Stimulated activated CD4-positive, alpha-beta T cell treated with anti-CD3 and anti-CD28 coated beads, Interleukin-2, amount 100 ng/mL, for 24 hours (primary cell): ENCODE measurements at places on chromosomes 3 and 15.

DNA sequence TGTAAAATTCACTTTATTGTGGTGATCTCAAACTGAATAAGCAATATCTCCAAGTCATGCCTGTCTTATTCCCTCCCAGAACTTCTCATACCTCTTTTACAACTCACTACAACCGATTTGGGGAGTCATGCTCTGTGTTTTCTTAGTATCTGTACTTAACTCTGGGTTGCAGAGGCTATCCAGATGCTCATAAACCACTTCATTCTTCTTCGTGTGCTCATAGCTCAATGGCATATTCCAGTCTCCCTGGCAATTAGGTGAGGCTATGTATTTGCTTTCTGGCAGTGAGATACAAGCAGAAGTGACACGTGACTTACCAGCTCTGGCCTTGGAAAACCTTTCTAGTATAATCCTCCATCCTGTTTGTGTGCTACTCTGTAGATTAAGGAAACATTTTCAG, 360.9 kb downstream of the ZNF385D start:
- DNase-seq: no peak

DNA sequence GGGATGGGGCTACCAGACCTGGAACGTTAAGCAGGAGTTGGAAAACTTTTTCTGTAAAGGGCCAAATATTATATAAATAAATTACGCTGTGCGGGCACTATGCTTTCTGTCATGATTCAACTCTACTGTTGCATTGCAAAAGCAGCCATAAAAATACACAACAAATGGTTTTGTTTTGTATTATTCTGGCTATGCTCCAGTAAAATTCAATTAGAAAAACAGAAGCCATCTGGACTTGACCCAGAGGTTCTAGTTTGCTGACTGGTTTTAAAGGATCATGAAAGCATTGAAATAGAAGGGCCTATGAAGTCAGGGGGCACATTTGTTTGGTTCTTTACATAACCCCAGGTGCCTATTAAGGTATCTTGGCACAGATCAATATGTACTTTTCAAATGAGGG, 647.4 kb upstream of the LMCD1 start:
- no peak for DNase-seq

DNA sequence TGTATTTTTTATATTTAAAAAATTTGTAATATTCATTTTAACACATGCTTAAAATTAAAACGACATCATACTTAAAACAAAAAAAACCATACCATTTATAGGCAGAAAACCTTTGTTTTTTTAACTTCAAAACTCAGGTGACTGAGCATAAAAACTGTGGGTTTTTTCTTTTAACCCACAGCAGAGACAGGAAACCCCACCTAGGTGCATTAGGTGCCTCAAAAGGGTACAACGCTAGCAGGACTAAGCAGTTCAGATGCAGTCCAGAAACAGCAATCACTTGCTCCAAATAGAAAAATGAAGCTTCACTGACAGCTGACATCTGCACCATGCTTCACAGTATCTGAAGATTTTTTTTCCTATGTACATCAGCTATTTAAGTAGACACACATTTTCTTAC, 52.3 kb downstream of the GLB1 start:
- DNase-seq: no peak

DNA sequence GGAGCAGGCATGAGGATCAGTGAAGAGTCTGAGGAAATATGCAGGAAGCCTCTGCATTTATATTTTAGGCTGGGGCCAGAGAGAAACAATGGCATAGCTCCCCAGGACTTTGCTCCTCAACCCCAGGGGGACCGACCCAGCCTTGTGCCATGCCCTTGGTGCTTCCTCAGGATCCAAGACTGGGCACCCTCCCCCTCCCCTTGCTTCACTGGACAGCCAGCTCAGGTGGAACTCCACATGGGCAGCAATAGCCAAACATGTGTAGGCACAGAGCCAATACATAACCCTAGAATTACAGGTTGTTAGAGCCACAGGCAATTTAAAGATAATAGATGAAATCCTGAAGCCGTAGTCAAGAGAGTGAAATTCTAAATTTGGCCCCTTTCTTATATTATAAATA, 73.0 kb upstream of the ETV5 start:
- no peak for DNase-seq

DNA sequence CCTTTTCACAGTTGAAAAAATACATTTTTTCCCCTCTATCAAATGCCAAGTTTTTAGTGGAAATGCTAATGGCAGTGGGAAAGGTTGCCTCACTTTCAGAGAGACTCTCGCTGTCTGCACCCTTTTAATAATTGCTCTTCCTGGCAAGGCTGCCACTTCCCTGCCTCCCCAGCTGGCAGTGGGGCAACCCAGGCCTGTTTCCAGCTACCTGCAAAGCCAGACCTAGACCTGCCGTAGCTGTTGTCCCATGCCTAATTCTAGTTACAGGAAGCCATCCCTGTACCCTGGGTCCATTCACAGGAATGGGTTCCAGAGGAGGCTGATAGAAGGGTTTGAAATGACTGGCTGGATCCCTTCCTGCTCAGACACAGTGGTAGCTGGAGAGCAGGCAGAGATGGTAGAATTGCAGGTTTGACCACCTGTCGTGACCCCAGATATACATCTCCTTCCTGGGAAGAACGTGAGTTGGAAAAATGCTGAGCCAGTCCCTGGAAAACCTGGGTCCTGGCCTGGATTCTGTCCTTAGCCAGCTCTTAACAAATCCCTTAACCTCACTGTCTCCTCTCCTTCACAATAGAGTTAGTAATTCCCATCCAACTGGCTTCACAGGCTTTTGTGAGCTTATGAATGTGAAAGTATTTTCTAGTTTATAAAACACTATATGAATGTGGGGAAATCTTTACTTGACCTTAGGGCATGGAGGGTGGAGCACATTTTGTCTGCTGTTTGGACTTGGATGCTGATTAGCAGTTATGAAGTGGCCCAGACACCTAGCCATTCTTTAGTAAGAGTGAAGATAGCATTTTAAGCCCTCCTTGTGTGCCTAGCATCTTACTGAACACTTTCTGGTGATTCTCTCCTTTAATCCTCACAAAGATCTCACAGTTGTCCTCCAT, 12.9 kb upstream of the ALPK3 start:
- DNase-seq: no peak

- DNase-seq: peak; percentile 21
Observed at GRCh38 chr15:66698318-66698961, 3.6 kb upstream of the SMAD6 start.

- no peak for DNase-seq
Observed at GRCh38 chr3:114057011-114057347, 442 bp downstream of the QTRT2 start.

DNA sequence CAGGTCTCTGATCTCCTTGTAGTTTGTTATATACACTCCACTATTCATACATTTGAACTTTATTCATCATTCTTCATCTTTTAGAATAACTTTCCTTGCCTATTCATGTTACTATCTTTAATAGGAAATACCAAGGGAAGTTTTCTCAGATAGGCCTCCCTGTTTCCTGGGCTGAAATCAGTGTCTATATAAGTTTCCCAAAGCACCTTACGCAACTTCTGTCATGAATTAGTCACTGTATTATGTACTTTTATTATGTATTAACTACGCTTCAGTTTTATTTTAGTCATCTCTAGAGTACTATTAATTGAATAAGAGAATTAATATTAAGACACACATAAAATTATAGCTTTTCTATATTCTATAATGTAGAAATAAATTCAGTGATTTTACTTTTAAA, 1481.5 kb downstream of the OTOL1 start:
- no peak for DNase-seq

GRCh38 chr3:81952141-81952540, 190.7 kb upstream of the GBE1 start:
- no peak for DNase-seq

DNA sequence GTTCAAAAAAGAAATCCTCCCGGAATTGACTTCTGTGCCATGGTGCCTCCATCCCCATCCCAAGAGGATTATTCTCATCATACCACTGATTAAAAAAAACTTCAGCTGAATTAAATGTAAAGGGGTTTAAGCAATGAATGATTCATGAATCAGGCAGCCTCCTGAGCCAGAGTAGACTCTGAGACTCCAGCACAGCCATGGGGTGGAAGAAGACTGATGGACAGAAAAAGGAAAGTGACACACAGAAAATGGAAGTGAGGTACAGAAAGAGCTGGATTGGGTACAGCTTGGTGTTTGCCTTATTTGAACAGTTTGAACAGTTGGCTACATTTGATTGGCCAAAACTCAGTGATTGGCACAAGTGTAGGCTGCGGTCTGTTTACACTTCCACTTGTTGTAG, 224.8 kb upstream of the ATP10A start:
- no peak for DNase-seq

DNA sequence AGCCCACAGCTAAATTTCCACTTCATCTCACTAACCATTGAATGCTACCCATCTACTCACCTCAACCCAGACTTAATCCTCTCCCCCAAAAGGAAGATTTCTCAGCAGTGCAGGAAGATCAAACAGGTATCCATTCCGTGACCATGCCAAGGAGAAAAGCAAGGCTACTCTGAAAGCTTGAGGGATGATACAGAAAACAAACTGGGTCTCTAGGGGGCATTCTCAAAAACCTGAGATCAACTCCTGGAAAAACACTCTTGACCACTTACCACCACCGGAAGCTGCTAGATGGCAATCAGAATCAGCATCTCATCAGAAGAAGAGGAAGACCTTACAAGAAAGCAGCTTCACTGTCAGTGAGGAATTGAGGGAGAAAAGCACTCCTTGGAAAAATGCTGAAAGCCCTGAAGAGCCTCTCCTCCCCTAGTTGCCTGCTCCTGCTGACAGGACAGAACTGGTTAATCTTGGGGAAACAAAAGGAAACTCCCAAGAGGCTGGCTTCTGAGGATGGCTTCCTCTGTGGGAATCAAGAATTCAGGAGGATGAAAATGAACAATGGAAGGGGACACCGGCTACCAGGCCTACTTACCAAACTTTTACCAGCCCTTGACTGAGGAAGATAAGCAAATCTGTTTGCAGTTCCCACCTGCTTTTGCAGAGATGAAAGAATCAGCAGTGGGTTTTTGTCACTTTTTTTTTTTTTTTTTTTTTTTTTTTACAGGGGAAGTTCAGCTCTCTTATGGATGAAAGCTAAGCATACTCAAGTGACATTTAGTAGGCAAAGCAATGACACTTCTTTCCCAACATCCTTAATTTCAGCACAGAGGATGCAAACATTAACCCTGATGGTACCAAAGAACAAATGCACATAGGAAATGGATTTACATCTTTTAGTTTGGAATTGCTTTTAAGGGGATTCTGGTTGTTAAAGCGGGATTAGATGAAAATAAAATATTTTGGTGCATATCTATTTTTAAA, at the start of gene ATP8B4:
TSS of gene ATP8B4 (minus strand) at position 171 of the 978 bp plus-strand sequence. CDS start 12,267 bp downstream, outside the sequence.
- DNase-seq: no peak
